ENCODE measurements at places on chromosomes 11 and 22.

- no peak for DNase-seq
Observed at GRCh38 chr22:49642741-49643140, 184.9 kb downstream of the BRD1 start.

DNA sequence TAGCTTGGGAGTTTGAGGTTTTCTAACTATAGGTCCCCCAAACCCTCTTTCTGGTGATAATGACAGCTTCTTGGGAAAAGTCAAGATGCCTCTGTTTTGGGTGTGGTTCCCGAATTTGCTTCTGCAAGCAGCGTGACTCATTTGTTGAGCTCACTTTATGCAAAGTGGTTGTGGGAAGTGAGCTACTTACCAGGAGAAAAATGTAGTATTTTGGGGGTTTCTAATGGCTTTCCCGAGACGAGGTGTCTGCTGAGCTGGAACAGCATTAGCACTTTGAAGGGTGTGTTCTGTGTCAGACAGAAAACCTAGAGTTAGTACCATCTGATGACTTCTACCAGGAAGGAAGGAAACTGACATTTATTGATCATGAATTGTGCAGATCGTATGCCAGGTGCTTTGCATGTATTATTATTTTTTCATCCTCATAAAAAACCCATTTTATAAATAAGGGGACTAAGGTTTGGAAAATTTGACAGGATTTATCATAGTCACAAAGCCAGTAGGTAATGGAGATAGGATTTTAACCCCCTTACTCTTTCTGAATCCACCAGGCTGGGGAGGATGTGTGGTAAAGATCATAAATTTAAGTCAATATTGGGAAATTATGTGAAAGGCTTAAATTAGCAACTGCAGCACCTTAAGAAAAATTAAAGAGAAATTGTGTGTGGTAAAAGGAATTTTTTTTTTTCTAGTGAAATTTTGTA lies 108.8 kb upstream of the CD44 start:
- no peak for DNase-seq

GRCh38 chr11:16292167-16292859 lies 64.0 kb downstream of the SOX6 start:
- DNase-seq = no peak

GRCh38 chr22:19882446-19883381 lies 28.0 kb upstream of the GNB1L start:
- DNase-seq = no peak

GRCh38 chr11:117171007-117171403 lies 7.5 kb upstream of the SIDT2 start:
- DNase-seq = no peak

DNA sequence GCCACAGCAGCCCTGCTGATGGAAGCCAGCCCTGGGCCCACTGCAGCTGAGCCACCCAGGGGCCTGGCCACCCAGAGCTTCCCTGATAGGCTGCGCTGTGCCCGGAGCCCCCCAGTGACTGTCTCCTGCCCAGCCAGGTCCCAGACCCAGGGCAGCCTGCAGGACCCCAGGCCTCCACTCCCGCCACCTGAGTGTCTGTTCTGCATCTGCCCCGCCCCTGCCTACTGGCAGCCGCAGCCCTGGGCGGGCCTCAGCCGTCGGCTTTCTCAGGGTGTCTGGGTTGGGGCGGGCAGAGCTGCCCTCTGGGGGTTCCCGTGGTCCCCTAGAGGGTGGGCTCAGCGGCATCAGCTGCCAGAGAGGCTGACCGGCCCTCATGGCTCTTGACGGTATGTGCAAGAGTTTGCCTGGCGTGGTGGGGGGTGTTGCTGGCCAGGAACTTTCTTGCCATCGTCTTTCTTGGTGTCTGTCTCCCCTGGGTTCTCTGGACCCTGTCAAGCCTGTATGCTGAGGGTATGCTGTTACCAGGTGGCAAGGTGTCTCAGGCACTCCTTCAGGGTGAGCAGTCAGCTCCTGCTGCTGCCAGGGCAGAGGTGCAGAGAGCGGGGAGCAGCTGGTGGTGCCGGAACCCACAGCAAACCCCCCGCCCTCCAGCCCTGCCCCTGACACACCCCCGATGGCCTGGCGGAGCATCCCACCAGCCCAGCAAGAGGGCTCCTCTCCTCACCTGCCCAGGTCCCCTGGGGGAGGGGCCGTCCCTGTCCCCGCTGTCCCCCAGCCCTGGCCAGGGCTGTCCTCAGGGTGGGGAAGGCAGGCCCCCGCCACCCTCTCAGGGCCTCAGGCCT lies 12.2 kb upstream of the PIM3 start:
- DNase-seq = no peak

DNA sequence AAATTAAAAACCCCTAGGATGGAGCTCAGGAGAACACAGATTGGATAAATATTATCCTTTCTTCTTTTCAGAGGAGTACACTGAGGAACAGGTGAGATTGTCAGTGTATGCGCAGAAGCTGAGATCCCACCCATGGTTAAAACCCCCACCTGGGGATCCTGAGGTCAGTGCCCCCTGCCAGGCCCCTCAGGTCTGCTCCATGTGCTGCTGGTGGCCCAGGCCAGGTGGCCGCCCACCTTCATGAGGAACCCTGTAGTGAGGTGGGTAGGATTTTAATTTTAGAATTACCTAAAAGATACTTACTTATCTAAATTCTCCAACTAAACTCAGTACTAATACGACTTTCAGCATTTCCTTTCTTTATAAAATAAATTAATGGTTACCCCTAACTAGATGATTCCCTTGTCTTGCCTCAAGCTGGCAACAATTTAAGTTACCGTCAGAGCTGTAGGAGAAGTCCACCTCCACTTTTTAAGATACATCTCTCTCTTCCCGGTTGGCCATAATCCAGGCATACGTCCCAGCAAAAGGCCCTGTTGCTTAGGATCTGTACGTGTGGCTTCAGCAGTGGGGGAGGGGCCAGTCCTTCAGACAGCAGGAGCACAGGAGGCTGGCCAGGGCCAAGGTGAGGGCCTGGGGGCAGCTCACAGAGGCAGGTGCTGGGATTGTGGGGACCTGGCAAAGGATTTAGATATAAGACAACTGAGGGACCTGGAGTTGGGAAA lies 61.5 kb upstream of the PITPNB start:
- no peak for DNase-seq

- no peak for DNase-seq
Observed at GRCh38 chr11:27456795-27457329, 15.7 kb downstream of the LGR4 start.

DNA sequence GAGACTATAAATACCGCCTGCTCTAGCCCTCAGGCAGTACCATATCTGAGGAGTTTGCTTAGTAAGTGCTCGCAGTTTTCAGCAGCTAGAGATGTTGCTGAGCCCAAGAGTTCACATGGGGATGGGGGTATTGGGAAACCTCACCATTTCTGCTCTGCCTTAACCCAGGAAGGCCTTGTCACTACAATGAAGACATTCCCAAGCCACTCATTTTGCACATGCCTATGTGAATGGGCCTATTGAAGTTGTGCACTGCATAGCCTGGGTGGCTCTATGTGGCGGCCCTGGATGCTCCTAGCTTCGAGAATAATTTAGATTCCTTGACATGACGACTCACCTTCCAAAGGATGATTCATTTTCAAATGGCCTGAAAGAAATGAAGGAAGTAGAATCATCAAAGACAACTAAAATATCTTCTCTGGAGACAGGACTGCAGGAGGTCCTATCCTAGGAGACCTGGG lies 163.4 kb downstream of the ADAMTS15 start:
- no peak for DNase-seq

All from stimulated activated CD4-positive, alpha-beta T cell treated with anti-CD3 and anti-CD28 coated beads, Interleukin-1b, Interleukin-23, amount 100 ng/mL, for 24 hours (primary cell).